ENCODE measurements at places on chromosomes 11 and 22.

GRCh38 chr22:22691716-22692701, 47.6 kb downstream of the GGTLC2 start:
- peak; percentile 79 for DNase-seq

DNA sequence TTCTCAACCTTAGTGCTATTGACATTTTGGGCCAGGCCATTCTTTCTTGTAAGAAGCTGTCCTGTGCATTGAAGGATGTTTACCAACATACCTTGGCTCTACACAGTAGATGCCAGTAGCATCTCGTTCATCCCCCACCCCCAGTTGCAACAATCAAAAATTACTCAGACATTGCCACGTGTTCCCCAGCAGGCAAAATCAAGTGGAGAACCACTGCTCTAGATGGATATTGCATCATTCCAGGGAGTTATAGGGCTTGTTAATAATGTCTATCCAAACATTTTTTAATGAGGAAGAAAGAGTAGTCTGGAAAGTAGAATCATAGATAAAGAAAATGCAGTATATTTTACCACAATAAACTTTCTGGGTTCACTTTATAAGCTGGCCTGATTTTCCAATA, 64.1 kb downstream of the PRMT3 start:
- peak; percentile 33 for DNase-seq

DNA sequence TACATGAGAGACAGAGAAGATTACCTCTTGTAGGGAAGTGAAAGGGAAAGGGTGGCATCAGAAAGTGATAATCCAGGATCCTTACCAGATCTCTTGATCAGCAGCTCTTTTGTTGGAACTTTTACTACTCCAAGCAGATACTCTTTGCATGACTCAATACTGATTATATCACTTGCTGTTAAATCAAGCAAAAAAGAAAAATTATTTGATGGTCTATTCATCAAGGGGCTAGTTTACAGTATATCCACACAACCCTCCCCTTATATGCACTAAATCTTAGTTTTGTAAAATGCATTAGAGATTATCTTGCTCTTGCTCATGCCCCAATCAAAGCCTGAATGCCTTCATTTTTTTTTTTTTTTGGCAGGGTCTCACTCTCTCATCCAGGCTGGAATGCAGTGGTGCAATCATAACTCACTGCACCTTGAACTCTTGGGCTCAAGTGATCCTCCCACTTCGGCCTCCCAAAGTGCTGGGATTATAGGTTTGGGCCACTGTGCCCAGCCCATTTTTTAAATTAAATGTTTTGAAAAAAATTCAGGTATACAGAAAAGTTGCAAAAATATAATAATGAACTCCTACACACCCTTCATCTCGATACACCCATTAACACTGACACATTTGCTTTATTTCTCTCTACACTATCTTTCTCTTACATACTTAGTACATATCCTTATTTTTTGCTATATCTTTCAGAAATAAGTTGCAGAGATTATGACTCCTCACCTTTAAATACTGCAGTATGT, 76.1 kb upstream of the UCP3 start:
- no peak for DNase-seq

DNA sequence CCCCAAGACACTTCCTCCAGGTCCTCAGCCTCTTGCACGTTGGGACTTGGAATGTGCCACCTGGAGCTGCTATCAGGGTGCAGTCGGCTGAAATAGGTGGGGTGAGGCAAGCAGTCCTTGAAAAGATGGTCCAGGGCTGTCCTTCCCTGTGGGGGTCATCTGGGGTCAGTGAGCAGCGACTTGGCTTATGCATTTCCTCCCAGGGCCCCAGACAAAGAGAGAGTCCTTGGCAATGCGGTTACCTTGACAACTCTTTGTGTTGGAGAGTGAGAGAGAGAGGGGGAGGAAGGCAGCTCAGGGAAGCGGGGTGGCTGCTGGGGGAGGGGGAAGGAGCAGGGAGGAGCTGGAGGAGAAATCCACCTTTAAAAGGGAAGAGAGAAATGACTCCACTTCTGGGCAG, 93.8 kb downstream of the MIAT start:
- no peak for DNase-seq

DNA sequence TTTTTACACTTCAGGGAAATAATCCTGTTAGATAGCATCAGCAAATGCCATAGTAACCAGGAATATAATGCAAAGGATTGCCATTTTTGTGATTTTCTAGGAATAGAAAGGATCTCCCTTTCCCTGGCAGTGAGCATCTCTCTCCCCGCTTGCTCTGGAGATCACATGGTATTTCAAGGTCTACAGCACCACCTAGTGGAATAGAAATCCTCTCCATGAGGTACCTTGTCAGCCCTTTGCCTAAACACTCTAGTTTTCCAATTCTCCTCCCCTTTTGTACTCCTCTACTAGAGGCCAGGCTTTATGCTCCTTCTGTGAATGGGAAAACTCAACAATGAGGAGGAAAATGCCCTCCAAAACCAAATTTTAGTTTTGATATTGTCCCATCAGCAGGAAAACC, 78.4 kb downstream of the XRRA1 start:
- peak; percentile 38 for DNase-seq

GRCh38 chr11:70751142-70751734, 352.9 kb downstream of the CTTN start:
- DNase-seq = no peak

DNA sequence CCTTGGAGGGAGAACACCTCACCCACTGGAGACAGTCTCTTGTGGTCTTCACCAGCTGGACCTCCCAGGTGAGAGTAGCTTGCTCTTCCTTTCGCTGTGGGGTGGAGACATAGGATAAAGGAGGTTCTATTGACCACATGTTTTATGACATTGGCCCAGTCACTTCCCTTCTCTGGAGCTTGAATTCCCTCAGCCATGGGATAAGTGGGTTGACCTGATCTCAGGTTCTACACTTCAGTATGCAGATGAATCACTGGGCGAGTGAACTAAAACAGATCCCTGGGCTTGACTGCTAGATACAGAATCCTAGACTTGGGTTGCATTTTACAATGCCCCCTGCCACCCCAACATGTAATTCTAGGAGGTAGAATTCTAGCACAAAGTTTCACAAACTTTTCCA, 54.8 kb upstream of the PRSS23 start:
- no peak for DNase-seq

DNA sequence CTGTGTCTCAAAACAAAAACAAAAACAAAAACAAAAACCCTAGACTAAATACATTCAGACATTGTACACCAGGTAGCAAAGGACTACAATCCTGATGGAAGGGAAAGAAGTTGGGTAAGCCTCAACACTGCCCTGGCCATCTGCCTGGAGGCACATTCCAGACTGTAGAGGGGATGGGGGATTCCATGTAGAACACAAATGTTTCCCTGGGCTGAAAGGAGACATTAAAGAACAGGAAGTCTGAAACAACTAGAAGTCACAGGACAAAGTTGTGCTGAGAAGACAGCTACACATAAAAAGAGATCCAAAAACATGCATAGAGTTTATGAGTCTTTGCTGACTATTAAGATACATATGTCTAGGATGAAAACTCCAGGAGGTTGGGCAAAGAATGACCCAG, 83.9 kb downstream of the RRAS2 start:
- peak; percentile 51 for DNase-seq

DNA sequence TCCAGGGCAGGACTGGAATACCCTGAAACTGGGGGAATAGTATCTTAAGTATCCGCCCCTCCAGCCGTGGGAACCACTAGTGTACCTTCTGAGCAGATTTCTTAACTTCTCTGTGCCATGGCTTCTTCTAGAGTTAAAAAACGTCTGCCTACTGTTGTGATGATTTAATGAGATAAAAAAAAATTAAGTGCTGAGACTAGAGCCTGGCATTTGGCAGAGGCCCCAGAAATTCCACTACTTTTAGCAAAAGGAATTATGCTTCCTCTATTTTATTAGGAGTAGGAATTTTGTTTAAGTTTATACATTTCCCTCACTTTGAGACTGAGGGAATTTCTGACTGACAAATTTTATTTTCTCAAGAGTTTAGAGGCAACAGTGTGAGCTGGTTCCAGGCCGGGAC, 371.2 kb upstream of the B3GAT1 start:
- DNase-seq = no peak

GRCh38 chr11:66987158-66987620, 12.1 kb downstream of the C11orf86 start:
- DNase-seq = no peak

- no peak for DNase-seq
Observed at GRCh38 chr11:109424901-109425300, 2.9 kb downstream of the C11orf87 start.

DNA sequence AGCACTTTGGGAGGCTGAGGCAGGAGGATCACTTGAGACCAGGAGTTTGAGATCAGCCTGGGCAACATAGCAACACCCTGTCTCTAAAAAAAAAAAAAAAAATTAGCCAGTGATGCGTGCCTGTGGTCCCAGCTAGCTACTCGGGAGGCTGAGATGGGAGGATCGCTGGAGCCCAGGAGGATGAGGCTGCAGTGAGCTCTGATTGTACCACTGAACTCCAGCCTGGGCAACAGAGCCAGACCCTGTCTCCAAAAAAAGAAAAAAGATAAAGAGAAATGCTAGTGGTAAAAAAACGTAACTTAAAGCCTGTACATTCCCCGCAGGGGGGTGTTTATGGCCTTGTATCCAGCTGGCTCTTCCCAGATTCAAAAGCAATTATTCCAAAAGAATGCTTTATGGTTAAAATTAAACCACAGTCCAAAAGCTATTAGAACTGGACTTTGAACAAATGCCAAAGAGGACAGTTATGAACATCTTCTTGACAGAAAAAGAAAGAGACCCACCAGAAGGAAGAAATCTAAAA, 16.4 kb upstream of the SNX32 start:
- DNase-seq = no peak

DNA sequence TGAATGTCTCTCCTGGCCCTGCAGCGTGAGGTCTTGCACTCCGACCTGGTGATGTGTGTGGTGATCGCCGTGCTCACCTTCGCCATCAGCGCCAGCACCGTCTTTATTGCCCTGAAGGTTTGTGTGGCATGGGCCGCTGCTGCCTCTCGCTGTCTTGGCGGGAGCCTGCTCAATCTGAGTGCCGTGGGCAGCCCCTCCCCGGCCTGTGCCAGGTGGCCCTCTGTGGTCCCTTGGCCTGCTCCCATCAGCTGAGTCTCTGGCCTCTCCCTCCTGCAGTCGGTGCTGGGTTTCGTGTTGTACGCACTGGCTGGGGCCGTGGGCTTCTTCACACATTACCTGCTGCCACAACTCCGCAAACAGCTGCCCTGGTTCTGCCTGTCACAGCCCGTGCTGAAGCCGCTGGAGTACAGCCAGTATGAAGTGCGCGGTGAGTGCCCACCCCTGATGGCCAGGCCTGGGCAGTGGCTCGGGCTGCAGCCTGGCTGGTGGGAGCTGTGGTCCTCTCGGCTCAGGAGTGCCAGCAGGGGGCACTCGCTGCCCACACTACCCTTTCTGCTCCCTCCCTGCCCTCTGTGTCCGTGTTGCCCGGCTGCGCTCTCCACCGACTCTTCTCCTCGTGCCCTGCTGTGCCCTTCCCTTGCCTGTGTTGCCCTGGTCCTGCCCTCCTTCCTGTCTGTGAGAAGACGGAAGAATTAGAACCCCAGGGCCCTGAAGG, 10.2 kb downstream of the PCNX3 start:
- DNase-seq = no peak

DNA sequence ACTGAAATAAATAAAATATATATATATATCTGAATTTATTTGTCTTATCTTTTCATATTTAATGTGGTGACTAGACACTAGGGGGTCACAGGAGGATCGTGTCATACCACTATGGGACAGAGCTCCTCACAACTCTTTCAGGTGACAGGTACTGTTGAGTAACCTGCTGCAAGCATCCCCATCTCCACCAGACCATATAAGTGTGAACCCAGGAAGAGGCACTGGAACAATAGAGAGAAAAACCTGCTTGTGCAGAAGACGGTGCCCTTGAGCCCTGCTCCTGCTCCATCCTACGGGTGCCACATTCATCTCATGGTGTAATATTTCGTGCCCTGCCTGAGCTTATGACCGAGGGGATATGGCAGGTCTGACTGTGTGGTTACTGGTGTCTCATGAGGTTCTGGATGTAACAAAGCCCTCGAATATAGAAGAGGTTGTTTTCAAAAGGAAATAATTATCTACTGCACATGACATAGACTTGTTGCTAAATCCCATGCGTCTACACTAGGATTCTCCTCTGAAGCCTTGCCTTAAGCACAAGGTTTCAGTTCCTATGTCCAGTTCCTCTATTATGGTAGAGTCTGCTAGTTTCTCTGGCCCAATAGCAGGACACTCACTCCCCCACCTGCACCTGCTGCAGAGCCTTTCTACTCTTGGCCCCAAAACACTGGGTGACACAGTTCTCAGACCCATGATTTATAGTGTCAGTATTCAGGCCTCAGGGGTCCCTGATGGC, 70.4 kb downstream of the GGTLC2 start:
- no peak for DNase-seq

DNA sequence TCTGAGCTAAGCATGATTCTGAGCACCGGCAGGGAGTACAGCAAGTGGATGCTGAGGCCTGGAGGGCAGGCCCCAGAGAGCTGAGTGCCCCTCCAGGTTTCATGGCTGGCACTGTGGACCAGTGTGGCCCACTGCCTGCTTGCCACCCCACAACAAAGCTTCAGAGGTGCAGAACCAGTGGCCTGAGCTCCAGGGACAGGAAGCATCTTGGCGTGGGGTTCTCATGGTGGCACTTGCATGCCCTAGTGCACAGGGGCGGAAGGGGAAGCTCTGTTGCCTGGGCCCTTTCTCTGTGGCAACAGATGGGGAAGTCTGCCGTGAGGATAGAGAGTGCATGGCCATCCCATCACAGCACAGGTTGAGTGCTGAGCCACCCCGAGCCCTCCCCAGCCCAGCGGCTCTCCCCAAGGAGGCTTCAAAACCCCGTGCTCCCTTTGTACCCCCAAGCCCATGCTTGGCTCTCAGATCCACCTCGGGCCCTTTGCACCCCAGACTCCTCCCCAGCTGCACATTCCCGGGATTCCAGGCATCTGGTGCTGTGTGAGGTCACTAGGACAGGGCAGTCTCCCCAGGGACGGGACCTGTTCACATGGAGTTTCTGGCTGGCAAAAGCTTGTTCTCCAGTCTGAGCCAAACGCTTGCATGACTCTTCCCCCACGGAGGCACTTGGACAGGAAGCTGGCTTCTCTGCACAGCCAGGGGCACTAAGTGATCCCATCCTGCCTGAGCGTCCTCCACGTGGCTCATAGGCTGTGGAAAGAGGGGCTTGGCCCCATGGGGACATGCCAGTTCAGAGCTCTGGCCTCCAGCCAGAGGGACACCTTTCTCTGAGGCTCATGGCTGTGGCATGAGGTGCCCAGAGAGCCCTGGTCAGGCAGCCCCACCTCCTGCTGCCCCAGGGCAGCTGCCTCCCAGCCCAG, 4.2 kb downstream of the SLC25A1 start:
- peak; percentile 88 for DNase-seq

GRCh38 chr22:25970374-25970911, 198.8 kb upstream of the SEZ6L start:
- DNase-seq = no peak

GRCh38 chr11:16841984-16842383, 103.5 kb downstream of the C11orf58 start:
- DNase-seq = no peak

GRCh38 chr22:46719921-46720320, 18.1 kb downstream of the CERK start:
- no peak for DNase-seq

All from fibroblast of gingiva (primary cell).